Progenitor cell of endocrine pancreas (in vitro differentiated cells): ENCODE measurements at places on chromosomes 7 and 10.

DNA sequence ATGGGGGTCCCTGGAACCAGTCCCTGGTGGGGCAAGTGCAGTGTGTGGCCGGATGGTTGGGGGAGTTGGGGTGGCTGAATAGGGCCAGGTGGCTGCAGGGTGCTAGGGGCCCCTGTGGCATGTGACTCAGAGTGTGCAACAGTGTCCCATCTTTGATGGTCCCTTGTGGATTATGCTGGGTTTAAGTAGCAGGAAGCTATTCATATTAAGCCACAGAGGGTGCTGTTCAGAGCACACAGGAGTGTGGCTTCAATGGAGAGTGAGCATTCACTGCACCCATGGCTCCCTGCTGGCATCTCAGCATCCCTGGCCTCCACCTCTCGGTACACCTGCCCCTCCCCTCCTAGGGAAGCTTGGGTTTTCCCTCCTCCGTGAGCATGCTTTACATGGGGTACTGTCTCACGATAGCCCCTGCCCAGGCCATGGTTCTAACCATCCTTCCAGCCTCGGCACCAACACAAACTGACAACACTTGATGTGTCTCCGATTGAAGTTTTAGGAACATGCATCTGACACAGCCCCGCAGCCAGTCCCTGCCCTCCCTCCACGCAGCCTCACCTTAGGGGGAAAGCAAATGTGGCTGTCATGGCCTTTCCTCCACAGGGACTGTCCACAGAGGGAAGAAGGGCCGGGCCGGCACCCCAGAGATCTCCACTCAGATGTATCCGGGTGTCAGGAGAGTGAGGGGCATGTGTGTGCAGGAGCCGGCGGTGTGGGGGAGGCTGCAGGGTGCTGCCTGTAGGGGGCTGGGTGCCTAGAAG is 30.4 kb upstream of the PPIF start:
- no peak for DNase-seq

DNA sequence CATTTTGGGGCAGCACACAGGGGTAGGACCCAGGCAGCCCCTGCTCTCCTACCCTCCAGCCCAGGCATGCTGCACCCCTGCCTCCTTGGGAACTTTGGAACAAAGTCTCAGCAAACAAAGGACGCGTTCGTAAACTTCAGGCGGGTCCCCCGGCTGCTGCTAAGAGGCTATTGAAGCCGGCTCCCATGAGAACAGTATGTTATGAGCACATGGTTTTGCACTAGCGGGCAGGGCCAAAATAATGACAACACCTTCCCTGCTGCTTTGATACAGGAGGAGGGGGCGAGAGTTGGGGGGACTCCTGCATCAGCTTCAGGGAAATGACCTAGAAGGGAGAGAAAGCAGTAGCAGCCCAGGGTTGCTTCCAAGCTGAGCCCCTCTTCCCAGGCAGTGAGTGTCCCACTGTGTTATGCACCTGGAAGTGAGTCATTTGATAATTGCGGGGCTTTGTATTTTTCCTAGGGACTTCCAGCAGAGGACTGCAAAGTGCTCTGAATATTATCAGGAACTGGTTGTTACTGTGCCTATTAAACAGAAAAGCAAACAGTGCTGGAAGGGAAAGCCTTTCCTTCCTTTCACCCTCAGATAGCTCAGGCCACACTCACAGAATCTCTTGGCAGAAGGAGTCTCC is 6.9 kb downstream of the ITPRIP start:
- DNase-seq: no peak

- no peak for DNase-seq
Measured at GRCh38 chr10:12543589-12543988, 194.2 kb downstream of the CAMK1D start.

DNA sequence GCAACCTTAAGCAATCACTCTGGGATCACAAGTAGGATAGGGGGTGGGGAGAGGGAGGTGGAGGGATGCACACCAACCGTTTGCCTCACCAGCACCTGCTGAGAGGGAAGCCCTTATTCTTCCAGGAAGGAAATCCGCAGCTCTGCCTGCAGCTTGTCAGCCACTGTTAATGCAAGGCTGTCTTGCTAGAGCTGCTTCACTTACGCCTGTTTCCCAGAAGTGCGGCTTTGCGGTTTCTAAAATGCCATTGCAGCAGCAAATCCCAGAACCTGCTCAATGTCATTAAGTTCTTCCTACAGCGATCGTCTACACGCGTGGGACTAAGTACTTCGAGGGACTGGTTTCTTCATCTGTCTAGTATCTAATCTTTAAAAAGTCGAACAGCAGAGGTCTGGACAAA is 191.1 kb downstream of the ZMYND11 start:
- no peak for DNase-seq

- no peak for DNase-seq
Measured at GRCh38 chr10:75982611-75983369, 551.4 kb downstream of the LRMDA start.

- DNase-seq: no peak
Measured at GRCh38 chr7:37108615-37109014, 340.0 kb downstream of the ELMO1 start.

DNA sequence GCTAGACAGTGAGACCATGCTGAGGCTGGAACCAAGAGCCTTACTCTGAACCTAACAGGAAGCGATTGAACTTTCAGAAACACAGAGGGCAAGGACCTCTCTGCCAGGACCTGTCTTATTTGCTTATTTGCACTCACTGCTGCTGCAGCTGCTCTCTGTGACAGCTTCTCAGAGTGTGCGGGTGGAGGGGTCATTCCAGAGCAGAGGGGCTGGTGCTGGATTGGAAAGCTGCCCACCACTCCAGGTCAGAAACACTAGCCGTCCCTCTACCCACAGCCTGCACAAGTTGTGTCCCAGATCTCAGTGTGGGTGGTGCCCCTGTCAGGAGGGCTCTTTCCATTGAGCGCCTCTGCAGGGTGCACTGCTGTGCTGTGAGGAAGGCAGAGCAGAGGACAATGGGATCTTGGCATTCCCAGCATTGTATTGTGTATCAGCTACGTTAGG is 126.2 kb downstream of the CCNY start:
- DNase-seq: no peak

GRCh38 chr10:3467052-3467951 is 294.7 kb upstream of the PITRM1 start:
- no peak for DNase-seq

GRCh38 chr7:26603631-26604030 is 260.8 kb downstream of the SKAP2 start:
- DNase-seq: no peak

GRCh38 chr10:32112055-32112454 is 55.8 kb upstream of the KIF5B start:
- no peak for DNase-seq

DNA sequence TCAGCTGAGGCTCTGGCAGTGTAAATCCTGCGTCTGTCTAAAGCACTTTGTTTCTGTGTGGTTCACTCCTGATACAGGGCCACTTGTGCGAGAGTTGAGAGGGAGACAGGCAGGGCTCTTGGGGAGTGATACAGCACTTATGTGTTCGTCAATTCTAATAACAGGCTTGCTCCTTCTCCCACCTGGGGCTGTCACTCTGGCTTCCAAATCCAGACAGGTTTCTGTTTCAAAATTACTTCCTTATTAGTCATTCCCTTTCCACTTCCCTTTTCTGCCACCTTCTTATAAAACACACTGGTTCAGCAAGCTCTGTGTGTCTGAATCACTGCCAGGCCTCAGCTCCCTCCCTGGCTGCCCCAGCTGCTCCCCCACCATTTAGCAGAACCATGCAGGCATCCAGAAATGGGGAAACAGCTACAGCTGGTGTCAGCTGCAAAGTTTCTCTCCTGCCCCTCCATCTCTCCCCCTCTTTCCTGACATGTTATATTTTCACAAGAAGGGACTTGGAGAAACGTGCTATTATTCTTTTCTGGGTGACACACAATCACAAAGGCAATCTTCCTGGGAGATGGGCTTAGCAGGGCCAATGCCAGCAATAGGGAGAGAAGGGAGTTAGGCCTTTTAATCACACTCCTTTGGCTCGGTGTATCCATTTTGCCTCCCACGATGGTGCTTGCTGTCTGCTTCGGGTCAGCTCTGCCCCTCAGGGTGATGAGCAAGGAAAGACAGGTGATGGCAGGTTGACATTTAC is 58.4 kb upstream of the ZNRF2 start:
- no peak for DNase-seq

GRCh38 chr10:44755481-44755880 is 155.7 kb upstream of the TMEM72 start:
- DNase-seq: no peak

DNA sequence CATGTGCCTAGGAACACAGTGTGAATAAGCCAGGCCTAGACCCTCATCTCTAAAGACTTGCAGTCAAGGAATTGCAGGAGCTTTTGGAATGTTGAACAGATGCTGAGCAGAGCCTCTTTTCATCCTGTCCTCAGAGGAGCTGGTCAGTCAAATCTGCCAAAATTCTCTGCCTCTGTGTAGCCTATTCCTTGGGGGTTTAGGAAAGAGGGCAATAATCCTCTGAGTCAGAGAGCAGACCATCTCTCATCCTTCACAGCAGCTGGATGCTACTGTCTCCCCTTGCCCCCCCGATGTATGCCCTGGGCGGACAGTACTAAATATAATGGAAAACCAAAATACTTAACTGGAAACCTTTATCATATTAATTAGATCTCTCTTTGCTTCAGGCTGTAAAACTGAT is 52.6 kb downstream of the BICC1 start:
- DNase-seq: no peak

DNA sequence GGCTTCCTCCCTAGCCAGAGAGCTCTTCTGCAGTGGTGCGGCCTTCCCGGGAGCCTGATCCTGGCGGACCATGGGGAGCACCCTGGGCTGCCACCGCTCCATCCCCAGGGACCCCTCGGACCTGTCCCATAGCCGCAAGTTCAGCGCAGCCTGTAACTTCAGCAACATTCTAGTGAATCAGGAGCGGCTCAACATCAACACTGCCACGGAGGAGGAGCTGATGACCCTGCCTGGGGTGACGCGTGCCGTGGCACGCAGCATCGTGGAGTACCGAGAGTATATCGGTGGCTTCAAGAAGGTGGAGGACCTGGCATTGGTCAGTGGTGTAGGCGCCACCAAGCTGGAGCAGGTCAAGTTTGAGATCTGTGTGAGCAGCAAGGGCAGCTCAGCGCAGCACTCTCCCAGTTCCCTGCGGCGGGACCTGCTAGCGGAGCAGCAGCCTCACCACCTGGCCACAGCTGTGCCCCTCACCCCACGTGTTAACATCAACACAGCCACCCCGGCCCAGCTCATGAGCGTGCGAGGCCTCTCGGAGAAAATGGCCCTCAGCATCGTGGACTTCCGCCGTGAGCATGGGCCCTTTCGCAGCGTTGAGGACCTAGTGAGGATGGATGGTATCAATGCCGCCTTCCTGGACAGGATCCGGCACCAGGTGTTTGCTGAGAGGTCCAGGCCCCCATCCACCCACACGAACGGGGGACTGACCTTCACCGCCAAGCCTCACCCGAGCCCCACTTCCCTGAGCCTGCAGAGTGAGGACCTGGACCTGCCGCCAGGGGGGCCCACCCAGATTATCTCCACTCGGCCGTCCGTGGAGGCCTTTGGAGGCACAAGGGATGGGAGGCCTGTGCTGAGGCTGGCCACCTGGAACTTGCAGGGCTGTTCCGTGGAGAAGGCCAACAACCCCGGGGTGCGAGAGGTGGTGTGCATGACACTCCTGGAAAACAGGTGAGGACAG is 1.5 kb downstream of the EEPD1 start:
- DNase-seq: no peak
